ENCODE measurements at places on chromosomes 3 and 15.

DNA sequence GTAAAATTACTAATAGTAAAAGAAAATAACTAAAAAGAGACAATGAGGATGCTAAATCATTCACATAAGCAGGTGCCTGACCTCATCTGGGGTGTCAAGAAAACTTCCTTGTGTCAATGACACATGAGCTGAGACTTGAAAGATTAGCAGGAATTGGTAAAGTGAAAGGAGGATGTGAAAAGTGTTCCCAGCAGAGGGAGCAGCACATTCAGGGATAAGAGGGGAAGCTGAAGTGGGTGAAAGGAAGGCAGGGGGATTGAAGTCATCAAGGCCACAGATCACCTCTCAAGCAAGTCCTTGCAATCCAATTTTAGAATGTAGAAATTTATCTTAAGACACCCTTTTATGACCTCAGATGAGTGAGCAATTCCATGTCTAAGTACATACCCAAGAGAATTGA lies 60.2 kb upstream of the ACP3 start:
- no peak for DNase-seq

- no peak for DNase-seq
Observed at GRCh38 chr15:38373016-38373415, 80.9 kb upstream of the FAM98B start.

- no peak for DNase-seq
Observed at GRCh38 chr3:132344666-132345280, 27.6 kb downstream of the ACP3 start.

DNA sequence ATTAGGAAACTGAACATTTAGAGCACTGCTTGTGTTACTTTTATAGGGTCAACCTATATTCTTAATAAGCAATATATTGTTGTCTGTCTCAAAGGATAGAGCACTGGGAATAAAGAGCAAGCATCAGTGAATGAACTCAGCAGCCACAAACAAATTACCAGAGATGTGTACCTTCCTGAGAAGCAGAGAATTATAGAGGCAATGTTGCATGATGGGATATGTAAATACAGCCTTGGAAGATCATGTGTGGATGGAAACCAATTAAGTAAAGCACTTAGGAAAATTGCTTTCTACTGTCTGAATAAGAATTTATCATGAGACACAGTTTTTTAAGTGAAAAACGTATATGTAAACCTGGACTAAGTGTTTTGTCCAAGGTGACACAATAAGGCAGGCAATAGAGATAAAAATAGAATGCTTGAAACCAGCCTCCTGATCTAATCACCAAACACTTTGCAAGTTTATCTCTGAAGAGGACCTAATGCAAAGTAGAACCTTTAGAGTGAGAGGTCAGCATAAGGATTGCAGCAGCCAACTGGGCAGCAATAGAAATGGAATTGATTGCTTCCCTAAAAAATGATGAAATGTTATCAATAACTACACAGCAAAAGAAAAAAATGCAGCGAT lies 848.0 kb downstream of the TUSC7 start:
- DNase-seq, result no peak

- DNase-seq, result no peak
Observed at GRCh38 chr3:94001827-94002495, 22.0 kb downstream of the ARL13B start.

- peak; percentile 52 for DNase-seq
Observed at GRCh38 chr3:186849374-186849975, 7.0 kb downstream of the ADIPOQ start.

- DNase-seq, result no peak
Observed at GRCh38 chr3:151398895-151399294, 14.3 kb upstream of the P2RY12 start.

DNA sequence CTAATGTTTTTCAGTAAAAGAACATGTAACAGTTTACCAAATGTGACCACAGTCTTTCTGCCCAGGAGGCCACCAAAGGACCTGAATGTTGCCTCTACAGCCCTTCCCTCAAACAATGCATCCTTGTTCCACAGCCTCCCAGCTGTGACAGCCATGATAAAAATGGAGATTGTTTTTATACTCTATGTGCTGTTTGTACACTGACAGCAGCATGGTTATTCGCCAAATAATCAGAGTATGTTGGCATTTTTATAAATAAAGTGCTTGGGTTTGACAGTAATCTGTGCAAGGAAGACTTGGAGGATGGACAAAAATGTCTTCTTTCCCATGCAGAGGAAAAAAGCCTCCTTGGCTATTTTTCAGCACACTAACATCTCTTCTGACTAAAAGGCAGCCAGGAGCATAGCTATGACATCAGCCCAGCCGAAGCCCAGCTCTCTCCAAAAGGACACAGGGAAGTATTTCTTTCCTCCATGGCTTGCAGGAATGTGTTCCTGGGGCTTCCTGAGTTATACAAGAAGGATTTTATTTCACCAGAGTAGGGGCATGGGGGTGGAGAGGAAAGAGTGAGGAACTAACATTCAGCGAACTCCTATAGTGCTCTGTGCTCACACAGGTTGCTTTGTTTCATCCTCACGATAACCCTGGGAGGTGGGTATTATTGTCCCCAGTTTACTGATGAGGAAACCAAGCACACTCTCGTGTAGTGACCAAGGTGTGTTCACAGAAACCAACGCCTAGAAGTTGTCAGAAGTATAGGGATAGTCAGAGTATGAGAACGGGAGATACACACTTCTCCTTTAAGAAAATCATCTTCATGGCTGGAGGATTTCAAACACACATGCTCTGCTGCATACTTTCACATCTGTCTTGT lies 339.7 kb downstream of the MECOM start:
- DNase-seq, result no peak

DNA sequence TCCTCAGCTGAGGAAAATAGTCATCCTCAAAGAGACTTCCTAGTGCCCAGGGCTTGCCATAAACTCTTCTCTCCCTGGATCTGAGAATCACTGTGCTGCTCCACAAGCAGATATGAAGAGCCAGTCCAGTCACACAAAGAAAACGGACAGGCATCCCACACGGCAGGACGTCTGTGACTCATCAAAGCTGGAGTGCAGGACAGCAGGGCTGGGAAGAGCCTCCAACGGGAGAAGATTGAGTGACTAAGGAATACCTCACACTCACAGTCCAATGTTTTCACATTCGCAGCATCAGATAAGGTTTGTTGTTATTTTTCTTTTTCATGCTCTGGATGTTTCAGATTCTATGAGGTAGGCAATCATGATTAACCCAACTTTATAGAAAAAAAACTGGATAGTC lies 57.8 kb downstream of the NEK10 start:
- no peak for DNase-seq

DNA sequence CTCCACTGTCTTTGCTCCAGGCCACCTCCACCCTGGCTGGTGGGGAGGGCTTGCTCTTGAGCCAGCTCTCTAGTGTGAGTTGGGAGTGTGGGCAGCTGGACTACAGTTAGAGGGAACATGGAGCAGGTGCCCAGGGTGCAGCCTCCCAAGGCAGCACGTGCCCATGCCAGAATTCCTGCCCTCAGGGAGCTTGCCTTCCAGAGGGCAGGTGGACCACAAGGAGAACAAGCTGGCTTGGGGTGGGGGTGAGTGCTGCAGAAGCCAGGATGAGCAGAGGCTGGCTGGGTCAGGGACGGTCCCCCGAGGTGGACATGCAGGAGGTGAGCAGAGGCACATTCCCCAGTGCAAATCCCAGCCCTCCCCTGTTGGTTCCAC lies 89.5 kb downstream of the VGLL4 start:
- no peak for DNase-seq

- DNase-seq, result no peak
Observed at GRCh38 chr15:30929982-30930381, 26.3 kb downstream of the FAN1 start.

GRCh38 chr15:45347033-45347432 lies 31.3 kb downstream of the GATM start:
- DNase-seq, result no peak

DNA sequence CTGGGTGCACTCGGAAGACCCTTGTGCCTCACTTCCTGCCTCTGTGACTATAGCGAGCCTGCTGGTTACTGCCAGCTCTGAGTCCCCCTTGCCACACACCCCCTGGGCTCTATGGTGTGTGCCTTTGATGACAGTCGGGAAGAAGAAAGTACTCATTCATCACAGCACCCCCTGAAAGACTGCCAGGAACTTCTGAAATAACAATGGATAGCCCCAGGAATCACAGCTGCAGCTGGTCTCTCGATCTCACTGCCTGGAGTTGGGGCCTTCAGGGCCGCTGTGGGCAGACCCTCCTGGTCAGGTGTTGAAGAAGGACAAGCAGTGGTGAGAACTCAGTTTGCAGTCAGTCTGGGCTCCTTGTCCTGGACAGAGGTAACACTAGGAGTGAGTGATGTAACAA lies 9.8 kb upstream of the RPP14 start:
- DNase-seq, result no peak

GRCh38 chr15:49135342-49135857 lies 20.0 kb downstream of the COPS2 start:
- no peak for DNase-seq

DNA sequence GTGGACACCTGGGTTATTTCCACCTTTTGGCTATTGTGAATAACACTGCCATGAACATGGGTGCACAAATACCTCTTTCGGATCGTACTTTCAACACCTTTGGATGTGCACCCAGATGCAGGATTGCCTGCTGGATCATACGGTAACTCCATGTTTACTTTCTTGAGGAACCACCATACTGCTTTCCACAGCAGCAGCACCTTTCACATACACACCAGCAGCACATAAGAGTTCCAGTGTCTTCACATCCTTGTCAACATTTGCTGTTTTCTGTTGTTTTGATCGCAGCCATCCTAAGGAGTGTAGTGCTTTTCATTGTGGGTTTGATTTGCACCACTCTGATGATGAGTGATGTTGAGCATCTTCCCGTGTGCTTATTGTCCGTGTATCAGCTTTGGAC lies 51.3 kb downstream of the NUP210 start:
- DNase-seq, result no peak

- no peak for DNase-seq
Observed at GRCh38 chr3:121096953-121097352, 188.9 kb downstream of the STXBP5L start.

DNA sequence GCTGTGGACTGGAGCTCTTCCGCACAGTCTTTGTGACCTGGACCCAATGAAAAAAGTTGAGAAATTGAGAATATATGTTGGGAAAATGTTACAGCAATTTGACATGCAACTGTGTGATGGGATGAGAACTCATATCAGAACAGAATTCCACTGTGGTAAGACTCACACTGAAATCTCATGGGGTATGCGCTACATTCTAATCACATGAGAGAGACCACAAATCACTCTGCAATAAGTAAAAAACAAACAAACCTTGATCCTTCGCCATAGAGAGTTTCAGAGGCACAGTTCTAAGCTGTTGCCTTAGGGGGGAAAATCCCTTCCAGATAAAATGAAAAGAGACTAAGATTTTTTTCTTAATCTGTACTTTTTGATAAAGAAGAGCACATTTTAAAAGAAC lies 37.3 kb downstream of the LMCD1 start:
- DNase-seq, result no peak

- DNase-seq, result no peak
Observed at GRCh38 chr3:109851854-109852253, 514.5 kb upstream of the DPPA4 start.

GRCh38 chr3:31848911-31849310 lies 132.2 kb downstream of the OSBPL10 start:
- DNase-seq, result no peak

DNA sequence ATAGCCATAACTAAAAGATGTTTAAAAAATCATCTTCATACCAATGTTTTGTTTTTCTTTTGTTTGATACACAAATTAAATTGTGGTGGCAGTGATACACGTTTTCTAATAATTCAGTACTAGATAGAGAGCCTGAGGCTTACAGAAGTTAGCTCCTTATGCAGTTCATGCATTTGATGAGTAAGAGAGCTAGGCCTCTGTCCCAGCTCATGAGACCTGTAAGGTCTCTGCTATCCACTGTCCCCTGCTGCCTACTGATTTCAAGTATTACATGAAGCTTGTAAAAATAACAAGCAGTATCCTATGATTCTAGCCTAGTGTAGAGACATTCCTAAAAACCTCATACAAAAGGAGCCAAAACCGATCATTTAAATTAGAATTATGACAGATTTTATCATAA lies 144.5 kb downstream of the MBNL1 start:
- DNase-seq, result no peak

DNA sequence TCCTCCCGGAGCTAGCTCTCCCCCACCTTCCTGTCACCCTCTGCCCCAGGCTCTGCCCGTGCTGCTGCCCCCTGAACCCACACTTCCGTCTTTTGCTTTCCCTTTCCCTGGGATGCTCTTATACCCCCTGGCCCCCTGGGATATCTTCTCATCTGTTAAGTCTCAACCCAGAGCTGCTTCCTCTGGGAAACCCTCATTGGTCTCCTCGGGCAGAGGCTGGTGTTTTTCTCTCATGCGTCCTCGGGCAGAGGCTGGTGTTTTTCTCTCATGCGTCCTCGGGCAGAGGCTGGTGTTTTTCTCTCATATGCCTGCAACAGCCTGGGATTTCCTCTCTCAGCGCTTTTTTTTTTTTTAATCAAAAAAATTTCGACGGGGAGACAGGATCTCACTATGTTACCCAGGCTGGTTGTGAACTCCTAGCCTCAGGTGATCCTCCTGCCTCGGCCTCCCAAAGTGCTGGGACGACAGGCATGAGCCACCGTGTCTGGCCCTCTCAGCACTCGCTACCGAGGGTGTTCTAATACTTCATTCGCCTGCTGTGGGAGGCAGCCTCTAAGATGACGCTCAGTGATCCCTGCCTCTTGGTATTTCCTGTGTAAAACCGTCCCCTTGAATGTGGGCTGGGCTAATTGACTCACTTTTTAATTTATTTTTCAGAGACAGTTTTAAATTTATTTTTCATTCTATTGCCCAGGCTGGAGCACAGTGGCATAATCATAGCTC lies 62.7 kb upstream of the TFRC start:
- no peak for DNase-seq

DNA sequence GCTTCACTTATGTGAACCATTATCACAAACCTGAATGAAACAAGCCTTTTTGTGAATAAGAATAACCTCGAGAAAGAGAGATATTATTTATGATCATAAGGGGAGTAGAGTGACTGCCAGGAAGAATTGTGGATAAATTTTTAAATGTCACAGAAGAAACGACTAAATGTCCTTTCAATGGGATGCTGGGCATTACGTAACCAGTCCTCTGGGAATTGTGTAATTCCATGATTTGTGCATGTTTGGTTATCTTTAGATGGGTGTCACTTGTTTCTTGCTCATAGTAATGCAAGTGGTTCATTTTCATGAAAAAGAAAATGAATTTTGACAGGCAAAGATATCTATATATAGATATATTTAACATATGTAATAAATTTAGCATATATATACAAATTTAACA lies 379.5 kb upstream of the AGTR1 start:
- no peak for DNase-seq

- no peak for DNase-seq
Observed at GRCh38 chr15:58506064-58506490, 74.3 kb downstream of the LIPC start.

GRCh38 chr3:18557216-18557615 lies 132.1 kb upstream of the SATB1 start:
- DNase-seq, result no peak

Data from HuH-7.5 (cell line).